ENCODE measurements at places on chromosomes 12 and 14. TPM values are rescaled to one million over a fixed set of nuclear protein-coding genes. Genes with fewer than 3 reads are reported as not detected.
A peak's percentile ranks its signal among the peaks of the same experiment; 100 is the strongest.

The CDCA3 gene
- 143 TPM for total RNA-seq

DNA sequence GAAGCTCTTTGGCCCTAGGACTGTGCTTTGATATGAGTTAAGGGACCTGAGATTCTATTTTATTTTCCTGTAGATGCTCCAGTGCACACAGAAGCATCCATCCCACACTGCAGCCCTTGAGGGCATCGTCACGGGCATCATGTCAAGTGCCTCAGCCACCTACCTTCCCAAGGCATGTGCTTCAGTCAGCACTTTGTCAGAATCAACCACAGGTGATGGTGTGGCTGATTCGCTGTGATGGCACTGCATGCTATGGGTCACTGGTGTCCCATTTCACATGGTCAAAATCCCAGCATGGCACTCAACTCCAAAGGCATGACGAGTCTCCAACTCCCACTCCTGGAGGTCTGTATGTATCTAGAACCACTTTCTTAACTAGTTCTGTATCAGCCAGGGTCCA, 100.8 kb downstream of the AACS start:
- DNase-seq, result no peak

- no peak for DNase-seq
Observed at GRCh38 chr12:2543801-2544200, 251.0 kb upstream of the FKBP4 start.

The CNTN1 gene
- 1.4 TPM for total RNA-seq

The RPL10L gene
- not detected for total RNA-seq

The FLRT2 gene
- total RNA-seq, result 15.8 TPM

- no peak for DNase-seq
Observed at GRCh38 chr14:31229009-31229408, 21.4 kb upstream of the HECTD1 start.

- peak; percentile 58 for DNase-seq
Observed at GRCh38 chr12:131737150-131737827, 26.4 kb downstream of the SFSWAP start.

DNA sequence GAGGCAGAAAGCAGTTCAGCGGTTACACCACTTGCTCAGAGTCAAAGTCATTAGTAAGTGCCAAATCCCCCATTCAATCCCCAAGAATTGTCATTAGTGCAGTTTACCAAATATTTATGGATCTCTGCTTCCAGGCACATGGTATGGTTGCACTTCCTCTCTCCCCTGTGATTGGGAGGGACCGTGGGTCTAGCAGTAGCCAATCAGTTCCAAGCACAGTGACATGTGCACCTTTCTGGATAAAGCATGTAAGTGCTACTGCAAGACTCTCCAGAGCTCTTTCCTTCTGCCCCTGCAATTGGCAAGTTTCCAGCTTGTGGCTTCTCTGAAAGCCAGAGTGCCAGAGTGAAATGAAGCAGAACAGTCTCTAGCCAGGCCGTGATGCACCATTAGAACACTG, 85.3 kb upstream of the FLRT2 start:
- no peak for DNase-seq

GRCh38 chr12:78321696-78322095, 491.0 kb downstream of the NAV3 start:
- no peak for DNase-seq

The KRT71 gene
- not detected for total RNA-seq

The NANOG gene
- total RNA-seq, result not detected

The TSPAN19 gene
- not detected for total RNA-seq

DNA sequence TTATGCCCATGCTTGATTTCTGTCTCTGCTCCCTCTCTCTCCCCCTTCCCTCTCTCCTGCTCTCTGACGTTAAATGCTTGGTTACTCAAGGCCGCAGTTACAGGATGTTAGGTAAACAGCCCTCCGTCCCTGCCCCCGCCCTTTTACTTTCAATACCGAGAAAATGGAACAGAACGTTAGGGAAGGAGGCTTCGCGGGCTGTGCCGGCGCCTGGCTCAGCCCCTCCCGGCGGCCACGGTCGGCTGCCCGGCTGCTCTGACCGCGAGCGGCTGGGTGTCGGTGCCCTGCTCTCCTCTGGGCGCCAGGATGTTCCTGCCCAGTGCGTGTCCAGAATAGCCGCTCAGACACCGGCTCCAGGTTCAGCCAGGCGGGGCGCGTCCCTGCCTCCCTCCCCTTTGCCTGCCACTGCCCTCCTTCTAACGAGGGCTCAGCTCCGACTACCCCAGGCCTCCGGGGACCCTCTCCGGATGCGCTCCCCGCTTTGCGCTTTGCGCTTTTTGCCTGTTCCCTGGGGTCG, 166.1 kb downstream of the ADCK1 start:
- DNase-seq, result no peak

GRCh38 chr12:123041042-123041531, 60.6 kb downstream of the ARL6IP4 start:
- no peak for DNase-seq

DNA sequence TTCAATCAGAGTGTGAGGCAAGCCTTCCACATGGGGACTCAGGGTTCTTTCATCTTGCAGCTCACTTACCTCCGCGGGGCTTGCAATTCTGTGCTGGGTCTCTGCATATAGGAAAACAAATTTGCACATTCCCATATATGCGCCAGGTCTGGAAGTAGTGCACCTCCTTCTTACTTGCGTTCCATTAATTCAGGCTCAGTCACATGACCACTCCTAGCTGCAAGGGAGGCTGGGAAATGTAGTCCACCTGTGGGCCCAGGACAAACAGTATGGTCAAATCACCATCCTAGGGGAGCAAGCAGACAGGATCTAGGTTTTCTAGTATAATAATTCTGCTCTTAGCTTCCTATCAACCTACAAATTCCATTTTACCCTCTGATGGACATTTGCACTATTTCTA, 160.4 kb downstream of the AACS start:
- no peak for DNase-seq

- no peak for DNase-seq
Observed at GRCh38 chr12:26017484-26018211, 59.2 kb downstream of the RASSF8 start.

DNA sequence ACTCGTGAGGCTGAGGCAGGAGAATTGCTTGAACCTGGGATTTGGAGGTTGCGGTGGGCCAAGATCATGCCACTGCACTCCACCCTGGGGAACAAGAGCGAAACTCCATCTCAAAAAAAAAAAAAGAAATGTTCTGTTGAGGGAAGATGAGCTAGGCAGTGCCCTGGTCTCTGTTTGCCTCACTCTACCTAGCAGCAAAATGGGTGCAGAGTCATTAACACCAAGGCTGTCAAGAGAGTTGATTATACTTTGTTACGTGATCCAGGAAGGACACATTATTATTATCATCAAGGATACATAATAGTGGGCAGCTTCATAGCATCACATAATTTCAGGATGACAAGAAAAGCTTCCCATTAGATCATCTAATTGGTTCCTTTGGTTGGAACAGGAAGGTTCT, 84.3 kb upstream of the MAP1LC3B2 start:
- DNase-seq, result no peak

The HIF1A gene
- total RNA-seq, result 162 TPM

GRCh38 chr12:59736786-59737185, 141.0 kb downstream of the SLC16A7 start:
- no peak for DNase-seq

The TSHR gene
- not detected for total RNA-seq

The STAC3 gene
- total RNA-seq, result not detected

The PSMB5 gene
- 255 TPM for total RNA-seq

The RAN gene
- 606 TPM for total RNA-seq

The VRK1 gene
- 65.9 TPM for total RNA-seq

The APOF gene
- total RNA-seq, result not detected

DNA sequence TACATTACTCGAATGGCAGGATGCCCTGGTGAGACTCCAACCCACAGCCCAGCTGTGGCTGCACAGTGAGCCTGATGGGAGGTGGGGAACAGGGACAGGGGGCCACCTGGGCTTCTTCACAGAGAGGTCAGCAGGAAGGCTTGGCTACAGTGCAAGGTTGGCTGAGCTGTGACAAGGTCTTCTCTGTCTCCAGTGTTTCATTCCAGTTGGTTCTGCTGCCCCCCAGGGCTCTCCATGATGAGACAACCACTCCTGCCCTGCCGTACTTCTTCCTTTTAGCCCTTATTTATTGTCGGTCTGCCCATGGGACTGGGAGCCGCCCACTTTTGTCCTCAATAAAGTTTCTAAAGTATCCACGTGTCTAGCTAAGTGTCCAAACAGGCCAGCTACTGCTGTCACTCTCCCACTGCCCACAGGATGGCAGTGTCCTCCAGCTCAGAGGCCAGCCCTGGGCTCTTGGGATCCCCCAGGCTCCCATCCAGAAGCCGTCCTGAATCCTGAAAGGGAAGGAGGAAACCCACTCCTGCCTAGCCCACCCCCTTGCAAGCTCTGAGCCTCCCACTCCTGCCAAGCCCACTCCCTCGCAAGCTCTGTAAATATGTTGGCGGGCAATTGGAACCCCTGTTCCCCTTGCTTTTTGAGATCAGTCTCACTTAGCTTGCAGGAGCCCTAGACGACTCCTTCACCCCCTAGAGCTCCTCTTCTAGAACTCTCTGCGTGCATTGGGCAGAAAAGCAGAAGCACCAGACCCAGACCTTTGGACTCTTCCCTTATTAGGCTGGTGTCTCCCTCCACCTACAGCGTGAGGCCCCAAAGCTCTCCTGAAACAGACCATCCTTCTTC, 5.4 kb downstream of the C1QL4 start:
- DNase-seq, result peak; percentile 34

The LRRC43 gene
- total RNA-seq, result not detected

GRCh38 chr14:92591346-92591745, 77.8 kb downstream of the RIN3 start:
- no peak for DNase-seq

The RAD9B gene
- total RNA-seq, result not detected

- no peak for DNase-seq
Observed at GRCh38 chr14:81662570-81663197, 129.0 kb upstream of the SEL1L start.

The DPPA3 gene
- total RNA-seq, result not detected

The HIP1R gene
- 21.7 TPM for total RNA-seq

GRCh38 chr14:49483268-49483667, 102.9 kb downstream of the RPS29 start:
- DNase-seq, result no peak

The SPATA7 gene
- total RNA-seq, result 11.2 TPM

DNA sequence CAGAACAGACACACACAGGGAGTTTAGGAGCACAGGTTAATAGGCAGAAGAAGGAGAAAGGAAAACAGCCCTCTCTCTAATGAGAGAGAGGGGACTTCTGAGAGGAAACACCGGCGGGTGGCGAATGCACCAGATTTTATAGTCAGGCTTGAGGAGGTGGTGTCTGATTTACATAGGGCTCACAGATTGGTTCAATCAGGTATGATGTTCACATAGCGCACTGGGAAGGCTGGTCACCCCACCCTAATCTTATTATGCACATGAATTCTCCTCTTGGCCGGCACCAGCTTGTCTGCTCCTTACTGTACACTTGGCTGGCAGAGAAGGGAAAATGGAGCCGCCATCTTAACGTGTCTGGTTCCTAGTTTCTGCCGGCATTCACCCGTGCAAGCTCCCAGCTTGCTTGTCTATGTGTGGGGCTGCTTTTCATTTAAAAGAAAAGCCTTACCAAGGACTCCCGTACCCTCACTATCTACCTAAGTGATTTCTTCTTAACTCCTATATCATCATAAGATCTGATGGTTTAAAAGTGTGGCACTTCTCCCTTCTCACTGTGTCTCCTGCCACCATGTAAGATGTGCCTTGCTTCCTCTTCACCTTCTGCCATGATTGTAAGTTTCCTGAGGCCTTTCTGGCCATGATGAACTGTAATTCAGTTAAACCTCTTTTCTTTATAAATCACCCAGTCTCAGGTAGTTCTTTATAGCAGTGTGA, 15.1 kb downstream of the BCAT1 start:
- no peak for DNase-seq

- no peak for DNase-seq
Observed at GRCh38 chr14:67680121-67680602, 5.7 kb upstream of the VTI1B start.

- no peak for DNase-seq
Observed at GRCh38 chr14:31894351-31894750, 182.8 kb upstream of the ARHGAP5 start.

The PTPRQ gene
- total RNA-seq, result 1.1 TPM

The KRT73 gene
- not detected for total RNA-seq

Data from SJSA1 (cell line).